ENCODE measurements at places on chromosomes 4 and X.

GRCh38 chrX:68454476-68455150 is 21.3 kb upstream of the OPHN1 start:
- DNase-seq = no peak

DNA sequence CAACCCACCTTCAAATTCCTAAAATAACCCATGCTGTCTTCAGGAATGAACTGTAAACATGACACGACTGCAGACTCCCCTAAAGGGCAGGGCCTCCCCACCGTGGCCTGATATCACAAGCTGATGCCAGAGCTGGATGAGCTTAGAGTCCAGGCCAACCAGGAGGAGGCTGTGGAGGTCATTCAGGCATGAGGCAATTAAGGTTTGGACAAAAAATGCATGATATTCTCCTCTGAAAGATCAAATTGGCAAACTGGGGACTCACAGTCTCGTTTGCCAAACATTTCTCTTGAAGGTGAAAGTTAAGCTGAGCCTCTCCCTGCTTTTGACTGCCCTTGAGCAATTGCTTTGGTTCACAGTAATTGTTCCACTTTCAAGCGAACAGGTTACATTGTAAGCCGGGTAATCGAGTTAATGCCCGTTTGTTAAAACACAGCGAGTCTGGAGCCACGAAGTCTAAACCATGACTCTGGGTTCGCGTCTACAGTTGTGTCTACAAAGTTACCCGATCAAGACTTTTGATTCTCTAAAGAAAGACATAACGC is 105.6 kb downstream of the ENPP6 start:
- no peak for DNase-seq

DNA sequence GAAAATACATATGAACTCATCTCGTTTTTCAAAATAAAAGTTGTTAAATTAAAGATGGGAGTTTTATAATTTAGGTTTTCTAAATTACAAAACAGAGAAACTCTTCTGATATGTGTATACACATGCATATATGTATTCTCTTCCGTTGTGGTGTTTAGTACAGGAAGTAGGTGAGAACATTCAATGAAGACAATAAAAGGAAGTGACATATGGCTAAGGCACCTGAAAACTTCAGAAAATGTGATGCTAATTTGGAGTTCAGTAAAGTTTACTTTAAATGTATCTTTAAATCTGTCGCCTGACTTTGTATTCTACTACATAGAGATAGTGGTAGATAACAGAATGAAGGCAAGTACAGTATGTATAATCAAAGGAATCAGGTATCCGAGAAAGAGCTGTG is 33.5 kb upstream of the ITM2A start:
- DNase-seq = peak; percentile 19

- no peak for DNase-seq
Observed at GRCh38 chr4:127777487-127777886, 4.6 kb upstream of the HSPA4L start.

GRCh38 chr4:123649645-123650391 is 253.2 kb downstream of the SPRY1 start:
- DNase-seq = no peak

- no peak for DNase-seq
Observed at GRCh38 chr4:19823781-19824180, 427.9 kb upstream of the SLIT2 start.

- DNase-seq = peak; percentile 25
Observed at GRCh38 chrX:78104447-78105176, 564 bp downstream of the PGK1 start.

DNA sequence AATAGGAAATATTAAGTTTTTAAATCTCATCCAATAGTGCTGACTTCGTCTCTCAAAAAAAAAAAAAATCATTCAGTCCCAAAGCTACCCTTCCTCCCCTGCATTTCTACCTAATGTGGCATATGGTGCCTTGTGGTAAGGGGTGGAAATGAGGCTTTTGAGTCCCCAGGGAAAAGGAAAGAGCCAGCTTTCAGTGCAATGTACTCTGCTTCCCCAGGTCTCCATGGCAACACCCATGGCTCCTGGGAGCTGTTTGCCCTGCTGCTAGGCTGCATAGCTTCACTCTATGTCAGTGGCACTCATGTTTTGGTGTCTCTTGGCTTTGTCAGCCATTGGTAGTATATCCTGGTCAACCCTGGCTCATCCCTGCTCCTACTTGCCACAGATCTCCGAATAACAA is 175.9 kb downstream of the SLC39A8 start:
- DNase-seq = no peak

- no peak for DNase-seq
Observed at GRCh38 chr4:102525504-102525903, 24.3 kb downstream of the NFKB1 start.

GRCh38 chr4:77076889-77077635 is 1.3 kb upstream of the CCNI start:
- DNase-seq = no peak

DNA sequence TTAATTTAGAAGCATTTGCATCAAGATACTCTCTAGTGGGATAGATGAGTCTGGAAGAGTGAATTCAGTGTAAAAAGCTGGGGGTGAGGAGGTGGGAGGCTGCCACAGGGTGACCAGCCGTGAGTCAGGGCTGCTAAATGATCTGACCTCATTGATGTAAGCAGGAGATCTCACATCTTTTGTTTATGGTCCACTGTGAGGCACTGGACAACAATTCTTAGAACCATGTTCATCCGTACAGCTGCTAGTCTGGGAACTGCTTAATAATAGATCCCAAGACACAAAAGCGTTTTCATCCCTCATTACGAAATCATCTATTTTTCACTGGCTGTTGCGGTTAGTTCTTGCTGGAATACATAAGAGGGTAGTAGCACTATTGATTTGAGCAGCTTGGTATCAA is 14.1 kb downstream of the KLF3 start:
- DNase-seq = no peak

DNA sequence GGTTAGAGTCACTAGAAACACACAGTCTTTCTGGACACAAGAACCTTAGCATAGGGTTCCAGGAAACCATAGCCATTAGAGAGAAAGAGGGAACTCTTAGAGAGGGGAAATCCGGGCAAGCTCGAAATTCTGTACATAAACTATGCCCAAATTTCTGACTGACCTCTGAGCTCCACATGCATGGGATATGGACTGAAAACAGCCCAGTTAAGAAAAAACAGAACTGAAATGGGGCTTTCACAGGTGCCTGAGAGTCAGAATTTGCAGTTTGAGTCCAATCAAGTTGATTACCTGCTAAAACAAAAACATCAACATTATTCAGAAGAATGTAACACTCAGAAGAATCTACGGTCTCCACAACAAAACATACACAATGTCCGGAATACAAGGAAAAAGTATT is 13.1 kb downstream of the DCHS2 start:
- no peak for DNase-seq

DNA sequence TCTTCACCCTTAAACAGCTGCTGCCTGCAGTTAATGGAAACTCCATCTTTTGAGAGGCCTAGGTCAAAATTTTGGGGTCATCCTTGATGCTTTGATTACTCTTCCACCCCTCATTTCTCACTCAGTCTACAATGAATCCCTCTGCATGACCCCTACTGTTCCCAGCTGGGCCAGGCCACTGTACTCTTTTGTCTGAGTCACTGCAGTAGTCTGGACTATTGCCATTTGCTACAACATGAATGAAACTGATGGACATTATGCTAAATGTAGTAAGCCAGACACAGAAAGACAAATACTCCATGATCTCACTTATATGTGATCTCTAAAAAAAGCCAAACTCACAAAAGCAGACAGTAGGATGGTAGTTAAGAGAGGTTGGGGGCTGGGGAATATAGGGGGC is 28.3 kb downstream of the STK32B start:
- no peak for DNase-seq

GRCh38 chr4:77143091-77143490 is 13.9 kb upstream of the CCNG2 start:
- no peak for DNase-seq

DNA sequence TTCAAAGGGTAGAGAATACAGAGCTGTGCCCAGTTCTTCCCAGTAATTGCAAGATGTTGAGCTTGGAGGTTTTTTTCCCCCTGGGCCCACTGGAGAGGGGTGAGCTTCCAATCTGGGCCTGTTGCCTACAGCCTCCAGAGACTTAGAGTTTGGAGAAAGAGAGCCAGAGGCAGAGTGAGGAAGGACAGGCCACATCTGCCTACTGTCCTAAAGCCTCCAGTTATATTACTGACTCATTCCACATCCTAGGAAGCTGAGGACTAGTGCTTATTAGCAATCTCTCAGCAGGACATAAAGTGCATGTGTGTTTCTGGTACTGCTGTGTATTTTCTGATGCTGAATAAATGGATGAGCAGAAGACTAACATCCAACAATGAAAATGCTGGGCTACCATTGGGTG is 181.0 kb upstream of the MAMLD1 start:
- DNase-seq = no peak

DNA sequence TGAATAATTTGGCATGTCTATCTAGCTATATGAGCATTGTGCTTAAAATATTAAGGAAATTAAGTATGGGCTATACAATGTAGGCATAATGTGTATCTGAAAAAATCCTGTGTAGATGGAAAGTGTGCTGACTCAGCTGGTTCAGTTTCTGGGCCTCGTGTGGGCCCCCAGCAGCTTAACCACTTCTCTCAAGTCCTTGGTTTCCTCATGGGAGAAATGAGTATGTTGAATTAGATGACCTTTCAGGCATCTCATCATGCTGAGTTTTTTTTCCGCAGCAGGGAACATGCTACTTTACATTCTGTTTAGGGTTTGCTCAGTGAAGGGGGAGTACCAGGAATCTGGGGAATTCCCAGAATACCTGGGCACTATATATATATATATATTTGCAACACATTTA is 30.5 kb downstream of the RHOH start:
- DNase-seq = no peak

DNA sequence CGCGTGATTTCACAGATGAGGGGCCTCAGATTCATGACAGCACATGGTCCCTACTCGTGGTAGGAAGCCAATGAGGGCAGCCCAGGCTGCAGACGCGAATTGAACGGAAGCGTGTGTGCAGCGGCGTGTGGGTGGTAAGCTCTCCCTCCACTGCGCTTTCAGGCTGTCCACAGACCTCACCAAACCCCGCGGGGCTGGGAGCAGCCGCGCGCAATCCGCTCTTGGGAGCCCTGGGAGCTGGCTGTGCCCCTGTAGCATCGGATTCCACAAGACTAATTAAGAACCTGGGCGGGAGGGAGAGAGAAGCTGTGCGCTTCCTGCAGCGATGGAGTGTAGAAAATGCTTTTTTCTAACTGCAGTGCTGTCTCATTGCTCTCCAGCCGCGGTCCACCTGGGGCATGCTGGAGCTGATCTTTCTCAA is 134.9 kb downstream of the STOX2 start:
- no peak for DNase-seq

- DNase-seq = no peak
Observed at GRCh38 chr4:875818-876423, 50.0 kb upstream of the CPLX1 start.

GRCh38 chrX:49231333-49232000 is 1.7 kb downstream of the CACNA1F start:
- DNase-seq = no peak

GRCh38 chr4:174107746-174108354 is 175.6 kb downstream of the FBXO8 start:
- no peak for DNase-seq

DNA sequence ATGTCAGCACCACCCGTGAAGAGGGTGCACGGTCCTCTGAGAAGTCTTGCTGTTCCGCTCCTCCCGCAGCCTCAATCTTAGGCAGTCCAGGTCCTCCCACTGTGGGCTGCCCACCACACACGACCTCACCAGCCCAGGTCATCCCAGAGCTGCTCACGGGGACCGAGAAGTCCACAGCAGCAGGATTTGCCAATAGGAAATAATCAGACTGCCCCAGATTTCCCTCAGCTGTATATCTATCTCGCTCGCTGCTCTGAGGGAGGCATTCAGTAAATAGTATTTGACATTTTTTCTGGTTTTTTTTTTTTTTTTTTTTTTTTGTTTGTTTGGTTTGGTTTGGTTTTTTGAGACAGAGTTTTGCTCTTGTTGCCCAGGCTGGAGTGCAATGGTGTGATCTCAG is 83.8 kb downstream of the STOX2 start:
- no peak for DNase-seq

DNA sequence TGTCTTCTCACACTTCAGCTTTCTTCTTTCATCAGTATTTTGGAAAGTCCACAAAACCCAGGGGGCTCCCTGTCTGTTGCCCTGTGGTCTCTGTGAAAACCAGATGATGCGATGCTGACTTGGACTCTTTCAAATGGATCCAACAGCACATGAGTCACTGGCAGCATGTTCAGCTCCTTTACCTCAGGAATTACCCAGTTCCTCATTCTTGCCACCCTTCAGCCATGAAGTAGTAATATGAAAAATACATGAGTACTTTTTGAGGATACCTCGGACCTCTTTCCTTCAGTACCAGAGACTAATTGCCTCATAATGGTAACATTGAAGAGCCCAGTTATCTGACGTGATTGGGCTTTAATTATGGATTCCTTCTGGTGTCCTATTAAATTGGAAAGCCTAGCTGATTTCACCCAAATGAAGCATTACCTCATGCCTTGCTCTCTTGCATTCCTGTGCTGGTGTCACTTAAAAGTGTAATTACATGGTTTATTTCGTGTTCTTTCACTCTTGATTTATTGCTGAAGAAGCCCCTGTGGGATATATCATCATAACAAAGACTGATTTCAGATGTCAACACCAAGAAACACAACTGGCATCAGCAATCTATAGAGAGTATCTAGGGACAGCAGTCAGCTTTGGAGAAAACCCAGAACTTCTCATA is 63.4 kb downstream of the NFKB1 start:
- DNase-seq = no peak

DNA sequence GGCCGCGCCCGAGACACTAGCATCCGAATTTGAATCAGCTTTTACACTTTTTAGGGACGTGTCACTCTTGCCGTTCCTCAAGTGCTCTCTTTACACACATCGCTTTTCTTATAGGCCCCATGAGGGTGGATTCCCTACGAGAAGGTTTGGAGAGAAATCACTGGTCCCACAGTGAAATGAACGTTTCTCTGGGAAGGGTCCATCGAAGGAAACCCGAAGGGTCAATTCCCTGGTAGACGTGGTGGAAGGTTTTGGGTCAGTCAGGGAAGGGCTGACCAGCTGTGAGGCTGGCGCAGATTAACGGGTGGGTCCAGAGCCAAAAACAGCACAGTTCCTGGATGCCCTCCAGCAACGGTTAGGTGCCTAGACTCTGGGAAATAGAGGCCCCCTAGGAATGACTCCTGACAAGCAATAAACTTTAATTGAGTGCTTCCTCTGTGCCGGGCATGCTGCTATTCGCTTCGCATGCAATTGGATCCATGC is 35.9 kb downstream of the ETDC start:
- no peak for DNase-seq

DNA sequence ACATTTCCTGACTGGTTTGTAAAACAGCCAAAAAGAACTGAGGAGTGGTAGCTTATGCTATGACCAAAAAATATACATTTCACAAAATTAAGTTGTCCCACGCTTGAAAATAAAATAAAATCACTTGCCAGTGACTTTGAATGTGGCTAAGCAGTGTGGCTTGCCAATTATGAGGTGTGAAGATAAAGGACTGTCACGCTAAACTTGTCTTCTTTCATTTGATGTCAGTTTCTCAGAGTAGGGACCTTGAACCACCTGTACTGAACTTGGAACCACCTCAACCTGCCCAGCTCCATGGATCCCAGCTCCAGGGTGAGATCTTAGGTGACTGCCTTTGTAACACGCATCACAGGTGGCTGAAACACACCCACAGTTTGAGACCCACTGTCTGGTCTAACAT is 113.7 kb upstream of the TBL1X start:
- DNase-seq = no peak

GRCh38 chrX:1221296-1221845 is 8.9 kb upstream of the CRLF2 start:
- no peak for DNase-seq
